ENCODE measurements at places on chromosomes 3 and 15.
A peak's percentile ranks its signal among the peaks of the same experiment; 100 is the strongest.

- DNase-seq, result no peak
Observed at GRCh38 chr3:184377374-184377773, 633 bp downstream of the THPO start.

GRCh38 chr3:54344601-54345231 is 222.4 kb downstream of the CACNA2D3 start:
- DNase-seq, result no peak

DNA sequence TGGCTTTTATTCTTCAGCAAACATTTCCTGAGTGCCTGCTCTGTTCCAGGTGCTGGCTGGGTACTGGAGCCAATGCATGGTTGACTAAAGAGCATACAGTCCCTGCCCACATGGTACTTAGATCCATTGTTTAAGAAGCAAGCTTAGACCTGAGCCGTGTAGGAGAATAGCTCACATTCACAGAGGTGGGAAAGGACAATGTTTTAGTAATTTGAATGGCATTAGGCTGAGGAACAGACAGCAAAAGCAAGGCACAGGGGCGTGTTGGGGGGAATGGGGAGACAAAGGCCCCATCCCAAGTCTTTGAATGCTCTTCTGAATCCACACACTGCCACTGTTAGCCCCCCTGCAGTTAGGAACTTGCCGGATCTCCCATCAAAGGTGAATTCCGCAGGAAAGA is 388.2 kb upstream of the RGMA start:
- no peak for DNase-seq

- DNase-seq, result no peak
Observed at GRCh38 chr15:32646291-32646690, 4.8 kb downstream of the SCG5 start.

DNA sequence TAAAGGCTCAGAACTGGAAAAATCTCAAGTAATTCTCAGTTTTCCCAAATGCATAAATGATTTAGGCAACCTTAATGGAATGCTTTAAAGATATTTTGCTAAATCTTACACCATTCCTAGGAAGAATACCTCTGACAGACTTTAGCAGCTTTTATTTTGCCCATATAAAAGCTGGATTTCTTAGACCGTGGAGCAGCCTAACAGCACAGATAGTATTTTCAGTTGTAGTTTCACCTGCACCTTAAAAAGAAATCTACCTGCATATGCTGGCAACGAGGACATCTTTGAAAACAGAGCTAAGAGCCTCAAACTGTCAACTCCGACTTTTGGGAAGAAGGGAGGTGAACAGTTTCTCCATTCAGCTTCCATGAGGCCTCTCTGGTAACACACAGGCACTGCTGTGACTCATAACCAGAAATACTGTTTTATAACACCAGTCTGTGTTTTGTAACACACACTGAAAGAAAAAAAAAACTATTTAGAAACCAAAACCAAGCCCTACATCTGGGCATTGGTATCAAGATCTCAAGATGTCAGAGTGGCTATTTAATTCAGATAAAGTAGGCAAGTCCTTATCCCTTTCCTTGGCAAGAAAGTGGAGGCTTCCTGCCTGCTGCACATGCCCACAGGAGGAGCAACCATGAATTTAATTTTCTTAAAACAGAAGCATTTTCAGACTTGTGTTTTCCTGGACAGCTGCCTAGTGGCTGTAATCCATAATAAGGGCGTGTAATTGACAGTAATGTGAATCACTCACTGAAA is 181.5 kb upstream of the ICE2 start:
- DNase-seq, result no peak

- DNase-seq, result no peak
Observed at GRCh38 chr3:69210068-69210730, 87.8 kb upstream of the LMOD3 start.

DNA sequence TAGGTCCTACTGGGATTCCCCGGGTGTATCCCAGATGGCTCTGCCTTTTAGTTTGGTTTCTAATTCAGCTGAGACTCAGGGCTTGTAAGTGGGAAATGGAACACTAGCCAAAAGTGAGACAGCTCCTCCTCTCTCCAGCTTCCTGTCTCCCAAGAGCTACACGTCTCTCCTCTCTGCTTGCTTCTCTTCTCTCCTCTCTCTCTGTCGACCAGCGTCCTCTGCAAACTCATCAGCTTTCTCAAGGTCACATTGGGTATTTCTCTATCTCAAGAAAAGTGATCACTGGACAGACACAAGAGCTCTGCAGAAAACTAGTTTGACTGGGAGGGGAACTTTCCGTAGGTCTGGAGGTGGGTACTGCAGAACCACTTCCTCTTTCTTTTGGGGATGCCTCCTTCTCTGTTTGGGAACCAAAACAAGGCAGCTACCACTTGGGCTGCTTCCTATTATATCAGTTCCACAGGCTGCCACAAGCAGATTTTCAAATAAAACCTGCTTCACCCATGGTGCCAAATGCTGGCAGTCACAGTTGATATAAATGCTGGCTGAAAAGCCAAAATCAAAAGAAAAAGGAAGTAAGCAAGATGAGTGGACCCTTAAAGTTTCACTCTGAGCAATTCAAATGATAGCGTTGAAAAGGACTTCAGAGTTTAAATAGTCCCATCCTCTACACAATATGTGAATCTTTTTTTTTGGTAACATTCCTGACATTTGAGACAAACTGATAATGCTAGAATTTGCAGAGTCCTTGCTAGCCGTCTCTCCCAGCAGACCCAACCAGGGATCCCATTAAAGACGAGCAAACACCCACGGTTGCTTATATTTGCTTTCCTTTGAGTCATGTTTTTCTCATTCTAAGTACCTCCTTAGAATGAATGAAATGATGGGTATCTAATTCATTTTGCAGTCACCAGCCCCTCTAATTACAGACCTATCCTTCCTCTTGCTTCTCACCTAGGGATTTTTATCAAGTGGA is 7.2 kb upstream of the DYNC1LI1 start:
- DNase-seq, result no peak

DNA sequence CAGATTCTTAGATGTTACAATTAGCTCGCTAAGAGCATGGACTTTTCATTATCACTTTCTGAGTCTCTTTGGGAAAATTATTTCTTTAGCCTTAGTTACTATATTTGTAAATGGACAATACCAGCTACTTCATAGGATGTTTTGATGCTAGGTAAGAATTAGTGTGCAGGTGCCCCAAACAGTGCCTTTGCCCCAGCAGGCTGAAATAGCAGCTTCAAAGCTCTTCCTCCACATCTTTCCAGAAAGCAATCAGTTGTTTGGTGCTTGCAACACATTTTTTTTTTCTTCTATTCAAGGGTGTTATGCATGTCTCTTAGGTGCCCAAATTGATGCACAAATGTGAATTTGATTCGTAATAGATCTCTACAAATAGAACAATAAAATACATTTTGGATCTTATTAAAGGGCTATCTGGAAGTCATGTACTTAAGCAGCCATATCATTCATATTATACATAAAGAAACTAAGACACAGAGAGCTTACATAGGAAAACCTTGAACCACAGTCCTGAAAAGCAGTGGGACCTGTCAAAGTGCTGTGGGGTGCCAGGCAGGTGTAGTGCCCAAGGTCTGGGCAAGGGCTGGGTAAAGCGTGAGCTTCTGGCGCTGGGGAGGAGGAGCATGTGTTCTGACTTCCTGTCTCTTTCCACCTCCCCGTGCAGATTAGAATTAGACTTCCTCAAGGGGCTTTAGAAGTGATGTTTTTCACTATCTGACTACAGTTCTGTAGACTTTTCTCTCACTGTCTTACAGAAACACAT is 62.9 kb downstream of the FNDC3B start:
- peak; percentile 18 for DNase-seq

DNA sequence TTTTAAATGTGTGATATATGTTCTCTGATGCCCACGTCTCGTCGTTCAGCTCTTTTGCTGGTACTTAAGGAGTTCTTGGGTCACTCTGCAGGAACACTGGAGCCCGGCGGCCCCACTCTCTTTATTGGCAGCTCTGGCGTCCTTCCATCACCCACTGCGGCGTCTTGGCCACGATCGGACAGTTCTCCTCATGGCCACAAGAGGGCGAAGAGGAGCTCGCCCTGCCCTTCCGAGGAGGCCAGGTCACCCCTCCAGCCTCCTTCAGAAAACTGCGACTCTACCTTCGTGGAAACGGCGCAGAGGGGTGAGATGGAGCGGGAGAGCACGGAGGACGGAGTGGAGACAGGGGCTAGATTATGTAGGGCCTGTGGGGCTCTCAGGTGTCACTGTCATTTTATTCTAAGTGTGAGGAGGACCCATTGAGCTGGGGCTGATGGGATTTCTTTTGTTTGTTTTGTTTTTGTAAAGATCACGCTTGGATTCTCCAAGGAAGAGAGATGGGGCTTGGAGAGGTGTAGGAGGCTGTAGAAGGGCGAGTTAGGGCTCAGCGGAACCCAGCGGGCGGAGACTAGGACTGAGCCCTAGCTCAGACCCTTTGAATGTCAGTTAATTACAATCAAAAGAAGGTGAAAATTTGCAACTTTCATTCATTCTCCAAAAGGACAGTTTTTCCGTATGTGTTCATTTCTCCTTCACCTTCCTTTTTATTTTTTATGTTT is 28.0 kb upstream of the GABRA5 start:
- DNase-seq, result peak; percentile 6

DNA sequence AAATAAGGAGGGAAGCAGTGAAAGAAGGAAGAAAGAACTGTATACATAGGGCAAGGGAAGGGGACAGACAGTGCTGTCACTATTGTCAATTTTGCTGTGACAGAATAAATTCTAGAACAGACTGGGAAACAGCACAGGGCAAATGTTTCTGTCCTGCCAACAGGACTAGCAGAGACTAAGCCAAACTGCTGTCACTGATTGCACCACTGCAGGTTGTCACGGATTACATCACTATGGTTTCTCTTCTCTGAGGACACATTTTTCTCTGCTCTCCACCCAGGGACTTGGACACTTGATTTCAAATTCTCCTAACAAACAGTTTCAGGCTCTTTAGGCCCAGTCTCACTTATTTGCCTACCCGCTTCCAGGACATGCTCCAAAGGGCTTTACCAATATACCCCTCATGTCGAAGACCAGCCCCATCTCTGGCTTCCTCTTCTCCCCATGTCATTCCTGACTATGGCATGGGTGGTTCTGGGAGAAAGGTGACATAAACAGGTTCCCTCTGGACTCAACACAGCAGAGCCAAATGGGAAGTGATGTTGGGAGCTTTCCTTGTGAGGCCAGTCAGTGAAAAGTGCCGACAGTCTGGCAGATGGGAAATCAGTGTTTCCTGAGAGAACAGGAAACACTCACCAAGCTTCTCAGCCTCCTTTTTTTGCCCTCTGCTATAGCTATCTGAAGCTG is 70.2 kb upstream of the ST3GAL6 start:
- no peak for DNase-seq

- DNase-seq, result no peak
Observed at GRCh38 chr3:79233431-79234060, 534.3 kb downstream of the ROBO1 start.

- DNase-seq, result no peak
Observed at GRCh38 chr3:32224016-32224516, 14.4 kb upstream of the CMTM8 start.

DNA sequence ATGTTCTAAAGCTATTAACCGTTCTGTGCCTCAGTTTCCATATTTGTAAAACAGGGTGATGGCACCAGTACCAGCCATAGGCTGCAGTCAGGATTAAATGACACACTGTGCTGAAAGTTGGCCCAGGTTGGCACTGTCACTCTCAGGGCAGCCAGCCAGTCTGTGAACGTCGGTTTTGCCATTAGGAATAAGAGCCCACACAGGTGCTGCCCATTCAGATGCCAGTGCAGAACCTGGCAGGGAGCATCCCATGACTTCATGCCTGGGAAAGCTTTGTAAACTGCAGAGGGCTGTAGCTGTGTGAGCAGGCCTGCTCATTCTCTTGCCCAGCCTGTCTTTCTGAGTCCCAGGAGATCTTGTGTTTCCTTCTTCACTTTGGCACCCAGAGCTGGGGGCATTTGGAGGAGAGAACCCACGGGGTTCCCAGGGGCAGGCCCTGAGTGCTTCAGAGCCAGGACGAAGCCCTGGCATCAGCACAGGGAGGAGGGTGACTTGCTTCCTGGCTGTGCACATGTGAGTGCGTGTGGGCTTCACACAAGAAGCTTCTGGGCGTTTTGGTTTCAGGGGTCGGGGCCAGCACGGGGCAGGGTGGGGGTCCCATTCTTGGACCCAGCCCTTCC is 46.9 kb downstream of the ZNF710 start:
- no peak for DNase-seq

GRCh38 chr15:100922192-100923040 is 3.3 kb downstream of the LRRK1 start:
- no peak for DNase-seq

GRCh38 chr15:48913141-48913540 is 35.2 kb downstream of the EID1 start:
- no peak for DNase-seq

Measured in activated CD4-positive, alpha-beta T cell treated with anti-CD3 and anti-CD28 coated beads, Interleukin-2, amount 50 U/mL, for 48 hours (primary cell).